A549 treated with Hydrocortisone at 1 μM for 4 hours (cell line): ENCODE measurements at places on chromosomes 2 and 18. TPM values are rescaled to one million over a fixed set of nuclear protein-coding genes. Genes with fewer than 3 reads are reported as not detected.

SAG gene
- total RNA-seq, result not detected in 5 replicates

SNORC gene
- 2.4 to 11.7 TPM (median 10.1 TPM) in 5 replicates for total RNA-seq

TMEM182 gene
- 2.6 to 5.4 TPM (median 4.4 TPM) in 5 replicates for total RNA-seq

RPRM gene
- 0.07 to 0.10 TPM in 2 of 5 replicates, not detected in the others for total RNA-seq

PEX13 gene
- total RNA-seq, result 13.9 to 17.9 TPM (median 15.0 TPM) in 5 replicates

USP40 gene
- 23.2 to 26.7 TPM (median 23.9 TPM) in 5 replicates for total RNA-seq

CCL20 gene
- 3.4 to 7.8 TPM (median 6.1 TPM) in 5 replicates for total RNA-seq

MALL gene
- total RNA-seq, result 136 to 171 TPM (median 143 TPM) in 5 replicates

RUFY4 gene
- total RNA-seq, result 0.09 TPM in 1 of 5 replicates, not detected in the others

CD8A gene
- 0.20 to 0.47 TPM (median 0.32 TPM) in 5 replicates for total RNA-seq

AQP4 gene
- total RNA-seq, result 0.28 TPM in 1 of 5 replicates, not detected in the others

C2orf15 gene
- total RNA-seq, result 0.45 to 0.66 TPM (median 0.48 TPM) in 5 replicates

SCN9A gene
- total RNA-seq, result 1.9 to 4.9 TPM (median 4.1 TPM) in 5 replicates

TNFAIP6 gene
- total RNA-seq, result 0.77 to 1.3 TPM (median 1.0 TPM) in 5 replicates

LRP1B gene
- total RNA-seq, result under 0.01 TPM in 1 of 5 replicates, not detected in the others

PLCL1 gene
- 0.01 TPM in 1 of 5 replicates, not detected in the others for total RNA-seq

C2orf74 gene
- total RNA-seq, result 15.3 to 22.5 TPM (median 16.4 TPM) in 5 replicates
